ENCODE measurements at places on chromosomes 1 and 21.

DNA sequence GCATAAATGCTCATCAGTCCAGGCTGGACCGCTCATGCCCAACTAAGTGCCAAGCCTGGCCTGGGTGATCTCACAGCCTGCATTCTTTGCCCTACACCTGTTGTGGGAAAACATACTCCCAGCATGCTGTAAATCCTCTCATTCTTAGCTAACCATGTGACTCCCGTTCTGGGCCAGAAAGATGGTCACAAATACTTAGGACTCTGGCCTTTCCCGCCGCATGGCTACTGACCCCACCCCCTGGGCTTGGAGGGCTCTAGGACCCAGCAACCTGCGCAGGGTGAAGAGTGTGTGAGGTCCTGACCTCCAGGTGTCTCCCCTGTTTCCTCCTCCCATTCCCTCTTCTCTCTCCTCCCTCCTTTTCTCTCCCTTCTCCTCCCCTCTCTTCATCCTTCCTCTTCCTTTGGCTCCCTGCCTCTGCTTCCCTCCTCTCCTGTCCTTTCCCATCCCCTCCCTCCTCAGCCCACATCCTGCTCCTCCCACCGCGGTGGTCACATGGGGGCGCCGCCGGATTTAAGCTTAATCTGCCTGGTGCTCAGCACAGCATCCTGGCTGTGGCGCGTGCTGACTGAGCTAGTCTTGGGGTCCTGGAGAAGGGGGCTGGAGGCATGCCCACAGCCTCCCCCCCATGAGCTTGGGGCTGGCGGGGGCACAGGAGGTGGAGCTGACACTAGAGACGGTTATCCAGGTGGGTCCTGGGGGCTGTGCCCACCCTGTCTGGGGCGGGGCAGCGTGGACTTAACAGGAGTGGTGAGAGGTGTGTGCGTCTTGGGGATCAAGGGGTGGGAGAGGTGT lies at the start of gene CROCC:
Gene CROCC (plus strand): TSS at position 541 of the 795 bp plus-strand sequence. CDS start 88 bp downstream, at position 629.
- no peak for DNase-seq

DNA sequence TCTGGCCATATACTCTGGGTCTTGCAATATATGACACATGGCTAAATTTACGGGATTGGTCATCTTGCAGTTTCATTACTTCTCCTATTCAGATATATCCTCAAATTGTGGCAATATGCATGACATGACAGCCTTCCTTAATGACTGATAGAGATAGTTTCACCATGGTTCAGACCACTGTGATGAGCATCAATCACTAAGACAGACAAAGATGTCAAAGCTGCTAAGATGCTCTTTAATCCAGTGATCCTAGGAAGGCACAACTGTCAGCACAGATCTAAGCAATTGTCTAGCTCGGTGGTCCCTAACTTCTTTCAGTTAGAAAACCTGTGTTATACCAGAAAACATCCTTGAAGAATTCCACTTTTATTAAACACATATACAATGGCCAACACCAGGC lies 70.9 kb upstream of the ADGRL2 start:
- no peak for DNase-seq

DNA sequence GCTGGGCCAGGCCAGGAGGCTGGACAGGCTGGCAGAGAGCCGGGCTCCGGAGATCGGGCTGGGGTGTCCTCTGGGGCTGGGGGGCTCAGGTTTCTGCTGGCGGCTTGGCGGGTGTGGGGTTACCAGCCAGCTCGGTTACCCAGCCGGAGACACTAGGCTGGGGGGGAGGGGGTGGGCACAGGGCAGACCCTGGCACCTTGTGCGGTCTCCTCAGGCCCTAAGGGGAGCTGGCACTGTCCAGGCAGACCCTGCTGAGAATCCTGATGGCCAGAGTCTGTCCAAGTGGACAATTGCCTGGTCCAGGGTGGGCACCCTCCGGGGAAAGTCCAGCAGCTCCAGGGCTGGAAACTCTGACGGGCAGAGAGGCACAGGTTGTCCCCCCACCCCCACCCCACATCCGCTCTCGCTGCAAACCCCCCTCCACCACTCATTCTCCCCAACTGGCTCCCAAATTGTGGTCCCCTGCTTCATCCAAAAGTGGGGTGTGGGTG lies 6.7 kb downstream of the ZBTB7B start:
- DNase-seq, result no peak

- no peak for DNase-seq
Measured at GRCh38 chr1:185402930-185403329, 85.9 kb upstream of the IVNS1ABP start.

DNA sequence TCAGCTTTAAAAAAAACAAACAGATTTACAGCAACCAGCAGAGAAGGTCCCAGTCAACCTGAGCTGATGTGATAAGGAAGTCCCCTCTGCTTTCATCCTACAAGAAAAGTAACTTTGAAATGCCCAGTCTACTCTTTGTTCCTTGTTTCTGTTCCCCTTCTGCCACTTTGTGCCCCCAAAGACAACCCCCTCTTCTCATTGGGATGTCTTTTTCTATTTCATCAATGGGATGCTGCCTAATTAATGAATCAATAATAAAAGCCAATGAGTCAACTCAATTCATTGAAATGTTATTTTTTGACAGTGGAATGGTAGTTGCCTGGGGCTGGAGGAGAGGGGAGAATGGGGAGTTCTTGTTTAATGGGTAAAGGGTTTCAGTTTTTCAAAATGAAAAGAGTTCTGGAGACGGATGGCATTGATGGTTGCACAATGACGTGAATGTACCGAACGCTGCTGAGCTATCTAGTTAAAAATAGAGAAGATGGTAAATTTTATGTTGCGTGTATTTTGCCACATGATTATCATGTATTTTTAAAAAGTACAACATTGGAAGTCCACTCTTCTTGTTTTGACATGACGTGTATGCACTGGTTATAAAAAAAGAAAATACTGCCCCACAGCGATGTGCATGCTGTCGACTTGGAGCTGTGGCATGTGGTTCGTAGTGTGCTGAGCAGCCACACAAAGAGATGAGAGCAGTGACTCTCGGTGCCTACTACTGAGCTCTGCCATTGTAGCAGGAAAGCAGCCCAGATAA lies 22.4 kb upstream of the PADI2 start:
- no peak for DNase-seq

DNA sequence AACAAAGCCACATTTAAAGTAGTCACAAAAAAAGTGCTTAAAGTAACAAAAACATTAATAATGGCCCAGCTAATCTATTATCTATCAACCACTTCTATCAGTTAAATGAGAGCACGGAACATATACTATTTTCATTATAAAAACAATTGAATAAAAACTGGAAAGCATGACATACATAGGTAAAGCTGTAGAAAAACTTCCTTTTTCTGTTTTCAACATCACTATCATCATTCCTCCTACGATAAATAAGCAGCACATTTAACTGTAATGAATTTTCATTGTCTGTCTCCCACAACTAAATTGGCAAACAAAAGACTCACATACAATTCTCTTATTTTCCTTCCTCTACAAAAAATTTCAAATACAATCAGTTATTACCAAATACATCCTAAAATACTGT lies 96.4 kb upstream of the DPH5 start:
- DNase-seq, result no peak
